ENCODE measurements at places on chromosomes 12 and 14.

DNA sequence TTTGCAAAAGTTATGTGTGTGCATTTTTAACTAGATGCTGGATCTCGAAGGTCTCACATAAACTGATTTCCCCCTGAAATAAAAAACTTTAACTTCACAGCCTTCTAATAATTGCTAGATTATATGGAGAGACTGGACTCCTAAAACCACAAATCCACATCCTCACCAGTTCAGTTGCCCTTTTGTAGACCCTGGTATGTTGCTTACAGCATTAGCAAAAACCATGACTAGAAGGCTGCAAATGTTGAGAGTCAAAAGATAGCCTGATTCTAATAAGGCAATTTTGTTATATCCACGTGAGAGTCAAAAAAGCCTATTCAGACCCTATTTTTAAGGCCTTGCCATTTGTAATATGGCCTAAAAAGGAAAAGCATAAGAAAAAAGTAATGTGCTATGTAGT, 37.4 kb downstream of the RASSF8 start:
- no peak for DNase-seq

- DNase-seq, result no peak
Observed at GRCh38 chr12:15808652-15809051, 19.5 kb upstream of the EPS8 start.

GRCh38 chr12:120181991-120182631, 12.4 kb downstream of the GCN1 start:
- DNase-seq, result no peak

DNA sequence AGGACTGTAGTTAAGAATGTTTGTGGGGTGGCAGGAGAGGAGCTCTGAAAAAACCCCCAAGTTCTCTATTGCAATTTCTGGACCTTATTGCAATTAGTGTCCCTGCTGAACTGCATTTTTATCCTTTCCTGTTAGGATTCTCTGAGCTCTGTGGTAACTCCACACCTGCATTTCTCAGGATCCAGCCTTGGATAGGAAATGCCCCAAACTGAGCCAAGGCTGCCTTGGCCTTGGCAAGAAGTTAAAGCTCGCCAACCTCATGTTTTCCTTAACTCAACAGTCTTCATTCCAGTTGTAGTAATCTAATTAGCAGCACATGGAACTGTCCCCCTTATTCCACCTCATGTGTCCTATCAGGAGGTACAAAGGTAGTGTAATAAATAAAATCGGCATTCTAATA, 66.5 kb downstream of the C12orf75 start:
- DNase-seq, result no peak

DNA sequence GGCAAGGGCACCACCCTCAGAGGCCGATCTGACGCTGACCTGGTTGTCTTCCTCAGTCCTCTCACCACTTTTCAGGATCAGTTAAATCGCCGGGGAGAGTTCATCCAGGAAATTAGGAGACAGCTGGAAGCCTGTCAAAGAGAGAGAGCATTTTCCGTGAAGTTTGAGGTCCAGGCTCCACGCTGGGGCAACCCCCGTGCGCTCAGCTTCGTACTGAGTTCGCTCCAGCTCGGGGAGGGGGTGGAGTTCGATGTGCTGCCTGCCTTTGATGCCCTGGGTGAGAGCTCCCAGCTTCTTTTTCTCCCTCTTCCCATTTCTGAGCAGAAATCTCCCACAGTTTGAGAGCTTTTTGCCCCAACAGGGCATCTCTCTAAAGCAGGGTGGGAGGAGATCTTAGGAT, 1.8 kb downstream of the OAS1 start:
- DNase-seq, result no peak

- no peak for DNase-seq
Observed at GRCh38 chr12:19915392-19916195, 452.7 kb upstream of the PDE3A start.
